NCI-H524 treated with DMSO at 0.1 percent for 48 hours (cell line): ENCODE measurements at places on chromosomes 5 and 9.
A peak's percentile ranks its signal among the peaks of the same experiment; 100 is the strongest.

DNA sequence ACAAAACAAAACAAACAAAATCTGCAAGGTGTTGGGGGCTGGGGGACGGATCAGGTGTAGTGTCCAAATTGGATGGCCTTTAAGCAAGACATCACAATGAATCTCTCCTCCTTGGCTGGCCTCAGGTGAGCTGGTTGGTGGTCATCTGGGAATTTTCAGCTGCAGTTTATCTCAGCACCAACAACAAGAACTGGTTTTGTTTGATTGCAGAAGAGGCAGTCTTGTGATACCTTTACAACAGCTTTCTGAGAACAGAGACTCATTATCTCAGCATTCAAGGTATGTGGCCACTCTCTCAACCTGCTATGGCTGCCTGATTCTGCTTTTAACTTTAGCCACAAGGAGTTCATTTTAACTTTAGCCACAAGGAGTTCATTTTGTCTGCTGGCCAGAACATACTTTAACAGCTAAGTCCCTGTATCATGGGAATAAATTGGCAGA lies 1543.4 kb downstream of the EFNA5 start:
- no peak for DNase-seq

GRCh38 chr5:139396691-139397090 lies 1.8 kb upstream of the PROB1 start:
- no peak for DNase-seq

DNA sequence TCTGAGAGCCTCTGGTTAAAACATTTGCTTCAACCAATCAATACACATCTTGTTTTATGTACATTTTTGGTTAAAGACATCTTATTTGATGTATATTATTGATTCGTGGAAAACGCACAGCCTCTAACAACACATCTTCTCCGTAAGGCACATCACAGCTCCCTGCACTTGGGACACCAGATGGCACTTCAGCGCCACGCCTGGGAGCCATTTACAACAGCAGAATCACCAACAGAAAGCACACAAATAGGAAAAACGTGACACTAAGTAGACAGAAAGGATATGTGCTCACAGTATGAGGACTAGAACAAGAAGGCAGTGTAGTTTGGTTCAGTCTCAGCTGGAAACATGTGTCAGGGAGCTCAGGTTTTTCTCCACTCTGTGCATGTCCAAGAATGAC lies 199.7 kb downstream of the ROR2 start:
- peak; percentile 74 for DNase-seq

- DNase-seq = no peak
Observed at GRCh38 chr5:73351593-73351992, 97.0 kb downstream of the FOXD1 start.

DNA sequence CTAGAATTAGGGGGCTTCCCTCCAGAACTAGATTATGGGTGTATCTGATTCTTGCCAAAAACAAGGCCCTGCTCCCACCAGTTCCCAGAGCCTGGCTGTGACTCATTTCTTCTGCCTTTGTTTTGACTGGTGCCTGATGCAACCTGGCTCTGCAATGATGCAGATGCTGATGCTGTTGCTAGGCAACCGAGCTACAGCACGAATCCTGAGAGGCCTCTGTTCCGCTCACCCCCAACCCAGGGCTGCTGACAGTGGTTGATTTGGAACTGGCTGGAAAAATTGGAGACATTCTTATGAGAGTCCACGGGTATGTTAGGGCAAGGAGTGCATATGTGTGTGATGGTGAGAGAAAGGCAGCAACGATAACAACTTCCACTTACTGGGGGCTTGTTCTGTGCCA lies 100.3 kb downstream of the NSG2 start:
- no peak for DNase-seq

- no peak for DNase-seq
Observed at GRCh38 chr9:114504341-114505186, 709 bp downstream of the WHRN start.

DNA sequence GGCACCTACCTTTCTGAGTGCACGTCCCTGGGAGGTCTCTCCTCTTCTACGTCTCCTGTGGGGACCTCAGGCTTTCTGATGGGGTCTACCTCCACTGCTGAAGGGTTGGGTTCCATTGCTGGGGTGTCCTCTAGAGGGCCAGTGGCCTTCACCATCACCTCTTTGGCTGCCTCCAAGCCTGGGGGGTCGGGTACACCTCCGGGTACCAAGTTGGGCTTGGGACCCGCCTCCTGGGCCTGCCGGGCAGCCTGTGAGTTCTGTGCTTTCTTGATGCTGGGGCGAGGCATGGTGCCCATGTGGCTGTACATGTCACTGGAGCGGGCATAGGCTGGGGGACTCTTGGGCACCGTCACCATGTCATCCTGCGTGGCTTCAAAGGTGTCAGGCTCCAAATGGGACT lies 4.5 kb downstream of the SH2D3C start:
- DNase-seq = no peak

- DNase-seq = no peak
Observed at GRCh38 chr9:110752766-110753165, 84.2 kb downstream of the MUSK start.

DNA sequence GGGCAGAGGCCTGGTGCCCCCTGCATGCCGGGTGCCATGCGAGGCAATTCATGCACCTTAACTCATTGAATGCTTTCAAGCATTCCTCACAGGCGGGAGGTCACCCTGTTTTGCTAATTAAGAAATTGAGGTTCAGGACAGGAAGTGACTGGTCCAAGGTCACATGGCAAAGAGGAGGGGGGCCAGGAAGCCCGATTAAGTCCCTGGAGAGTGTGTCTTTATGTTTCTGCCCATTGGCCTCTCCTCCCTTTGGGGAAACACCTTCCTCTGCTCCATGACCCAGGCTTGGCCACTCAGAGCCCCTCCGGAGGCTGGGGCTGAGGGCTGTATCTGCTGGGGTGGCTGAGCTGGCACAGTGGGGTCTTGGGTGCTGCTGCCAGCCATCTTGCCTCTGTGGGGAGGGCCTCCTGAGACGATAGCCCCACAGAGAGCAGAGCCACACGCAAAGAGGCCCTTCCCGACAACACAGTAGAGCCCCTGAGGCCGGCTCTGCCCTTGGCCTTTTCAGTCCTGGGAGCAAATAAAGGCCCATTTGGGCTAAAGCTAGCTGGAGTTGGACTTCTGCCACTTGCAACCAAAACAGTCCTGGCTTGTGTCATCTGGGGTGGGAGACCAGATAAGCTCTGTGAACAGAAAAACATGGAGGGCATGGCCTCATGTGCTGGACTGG lies 90.8 kb upstream of the NEURL1B start:
- no peak for DNase-seq

- no peak for DNase-seq
Observed at GRCh38 chr9:22645893-22646292, 199.3 kb downstream of the DMRTA1 start.
